ENCODE measurements at places on chromosomes 2 and 18.

GRCh38 chr18:63313396-63313917 is 6.1 kb downstream of the BCL2 start:
- DNase-seq = no peak

GRCh38 chr2:169173876-169174275 is 104.5 kb downstream of the DHRS9 start:
- DNase-seq = no peak

DNA sequence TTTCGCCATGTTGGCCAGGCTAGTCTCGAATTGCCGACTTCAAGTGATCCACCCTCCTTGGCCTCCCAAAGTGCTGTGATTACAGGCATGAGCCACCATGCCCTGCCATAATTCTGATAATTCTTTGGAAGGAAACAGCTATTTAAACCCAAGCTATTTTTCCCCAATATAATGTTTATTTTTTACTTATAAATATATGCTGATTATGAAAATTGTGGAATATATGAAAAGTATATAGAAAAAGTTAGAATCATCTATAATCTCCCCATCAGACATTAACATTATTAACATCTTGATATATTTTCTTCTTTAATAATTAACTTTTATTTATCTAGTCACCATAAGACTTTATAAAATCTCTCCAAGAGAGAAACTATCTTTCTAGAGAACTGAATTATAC is 41.2 kb downstream of the HADHB start:
- no peak for DNase-seq

DNA sequence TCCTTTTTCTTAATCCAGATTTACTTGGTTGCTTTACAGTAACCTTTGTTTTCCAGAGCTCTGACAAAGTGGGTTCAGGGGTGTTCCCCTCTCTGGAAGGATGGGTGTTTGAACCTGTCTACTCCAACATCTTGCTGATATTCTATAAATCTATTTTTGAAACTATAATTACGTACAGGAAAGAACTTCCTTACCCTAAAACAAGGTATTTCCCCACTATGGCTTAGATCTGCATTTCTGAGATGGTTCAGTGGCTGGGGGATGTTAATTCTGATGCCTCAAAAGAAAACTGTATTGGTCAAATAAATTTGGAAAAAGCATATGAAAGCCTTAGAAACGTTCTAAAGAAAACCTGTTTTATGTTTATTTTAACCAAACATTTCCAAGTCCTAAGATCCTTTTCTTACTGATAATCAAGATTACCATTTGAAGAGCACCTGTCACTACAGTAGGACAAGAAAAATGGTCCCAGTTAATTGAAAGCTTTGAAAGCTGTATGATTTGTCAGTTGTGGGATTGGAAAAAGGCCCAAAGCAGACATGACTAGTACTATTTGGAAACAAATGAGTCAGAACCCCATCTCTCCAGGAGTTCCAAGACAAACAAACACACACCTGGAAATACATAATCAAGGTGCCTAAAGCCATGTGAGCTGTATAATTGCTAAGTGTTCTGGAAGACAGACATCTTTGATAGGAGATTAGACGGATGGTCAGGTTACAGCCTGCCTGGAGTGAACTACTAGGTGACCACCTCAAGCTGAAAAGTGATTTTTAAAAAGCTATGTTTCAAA is 57.5 kb downstream of the KDM3A start:
- no peak for DNase-seq

Data from activated CD4-positive, alpha-beta T cell treated with anti-CD3 and anti-CD28 coated beads, Interleukin-2, amount 50 U/mL, for 4 hours (primary cell).